RCC 7860 (cell line): ENCODE measurements at places on chromosomes 11 and 22.

DNA sequence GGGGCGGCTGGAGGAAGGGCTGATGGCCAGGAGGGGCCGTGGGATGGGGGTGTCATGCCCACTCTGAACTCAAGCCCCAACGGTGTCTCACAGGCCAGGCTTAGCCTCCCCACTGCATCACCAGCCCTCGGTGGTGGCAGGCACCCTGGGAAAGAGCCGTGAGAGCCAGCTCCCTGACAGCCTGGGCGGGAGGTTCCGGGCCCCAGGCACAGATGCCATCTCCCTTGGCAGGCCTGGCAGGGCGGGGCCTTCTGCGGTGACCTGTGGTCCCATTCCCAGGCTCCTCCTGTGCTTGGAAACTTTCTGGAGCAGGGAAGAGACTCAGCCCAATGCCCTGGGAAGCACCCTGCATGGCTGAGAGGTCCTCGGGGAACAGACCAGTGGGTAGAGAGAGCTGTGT is 4.8 kb downstream of the PHLDA2 start:
- no peak for DNase-seq

DNA sequence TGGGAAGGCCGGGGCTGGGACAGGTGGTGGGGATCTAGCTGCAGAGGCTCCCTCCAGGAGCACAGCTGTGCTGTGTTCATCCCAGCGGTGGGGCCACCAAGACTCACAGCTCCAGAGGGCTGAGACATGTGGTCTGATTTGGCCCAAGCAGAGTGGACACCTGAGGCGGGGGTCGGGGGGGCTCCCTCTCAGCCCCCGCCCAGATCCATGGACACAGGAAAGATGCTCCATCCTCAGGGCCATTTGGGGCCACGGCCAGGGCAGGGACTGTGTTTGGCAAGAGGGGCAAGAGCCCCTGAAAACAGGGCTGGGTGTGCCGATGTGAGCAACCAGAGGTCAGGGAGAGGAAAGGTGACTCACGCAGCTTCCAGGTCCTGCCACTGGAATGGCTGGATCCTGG is 219.4 kb downstream of the BRD1 start:
- DNase-seq = no peak

GRCh38 chr11:128174465-128175291 is 412.7 kb downstream of the ETS1 start:
- peak; percentile 42 for DNase-seq

GRCh38 chr11:48019217-48019584 is 38.8 kb downstream of the PTPRJ start:
- no peak for DNase-seq

DNA sequence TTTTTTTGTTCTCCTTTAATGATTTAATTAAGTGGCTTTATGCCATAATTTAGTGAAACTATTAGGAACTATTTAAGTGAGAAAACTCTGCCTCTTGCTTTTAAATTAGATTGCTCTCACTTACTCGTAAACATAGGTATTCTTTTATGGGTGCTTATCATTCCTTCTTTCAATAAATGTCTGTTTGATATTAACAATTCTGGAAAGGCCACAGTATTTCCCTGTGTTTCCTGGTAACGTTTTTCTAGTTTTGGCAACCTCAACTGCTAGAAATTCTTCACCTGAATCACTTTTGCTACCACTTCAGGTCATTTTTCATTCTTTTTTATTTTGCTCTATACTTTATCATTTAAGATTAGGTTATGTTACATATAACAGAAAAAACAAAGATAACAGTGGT is 19.9 kb upstream of the NCR3LG1 start:
- DNase-seq = no peak

GRCh38 chr11:36605221-36606216 is 7.5 kb upstream of the RAG2 start:
- DNase-seq = no peak

DNA sequence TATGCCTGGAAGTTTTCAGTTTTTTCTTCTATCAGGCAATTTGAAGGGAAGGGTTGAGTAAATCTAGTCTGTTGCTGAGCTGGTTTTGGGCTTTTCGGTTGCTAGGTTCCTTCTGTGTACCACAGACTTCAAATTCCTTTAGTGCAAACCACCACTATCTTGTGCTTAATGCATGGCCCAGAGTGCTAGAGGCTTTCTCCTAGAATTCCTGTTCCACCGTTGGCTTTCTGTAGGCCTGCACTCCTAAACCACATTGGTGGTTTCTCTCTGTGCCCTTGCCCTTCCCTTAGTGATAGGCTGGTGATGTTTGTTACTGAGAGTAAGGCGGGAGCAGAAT is 47.1 kb upstream of the CTSC start:
- peak; percentile 91 for DNase-seq

DNA sequence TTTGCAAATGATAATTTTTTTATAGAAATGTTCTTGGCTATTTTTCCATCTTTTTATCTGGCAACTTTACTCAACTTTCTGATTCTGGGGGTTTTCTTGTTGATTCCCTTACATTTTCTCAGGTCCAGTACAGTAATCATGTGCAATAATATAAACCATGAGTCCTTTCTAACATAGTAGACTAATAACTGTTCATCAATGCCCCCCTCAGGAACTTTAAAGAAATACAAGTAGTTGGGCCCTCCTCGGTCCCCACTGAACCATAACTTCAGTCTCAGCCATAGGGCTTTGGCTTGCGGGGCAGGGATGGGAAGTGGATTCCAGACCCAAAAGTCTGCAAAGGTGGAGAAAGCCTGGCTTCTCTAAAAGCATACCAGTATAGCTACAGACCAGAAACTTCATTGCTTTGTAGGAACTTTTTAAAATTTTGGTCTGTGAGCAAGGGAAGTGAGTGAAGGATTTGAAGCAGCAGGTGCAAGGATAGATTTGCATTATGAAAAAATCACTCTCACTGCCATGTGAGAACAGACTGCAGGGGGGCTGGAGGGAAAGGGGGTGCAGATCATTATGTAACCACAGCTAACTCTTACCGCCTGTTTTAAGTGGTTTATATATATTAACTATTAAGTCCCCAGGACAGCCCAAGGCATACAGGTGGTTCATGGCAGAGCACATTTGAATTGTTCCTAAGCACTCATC is 10.4 kb upstream of the TUB start:
- DNase-seq = no peak

- peak; percentile 91 for DNase-seq
Observed at GRCh38 chr22:43921370-43921769, 2.2 kb upstream of the PNPLA3 start.

GRCh38 chr11:75311858-75312288 is 39.6 kb downstream of the ARRB1 start:
- DNase-seq = no peak

DNA sequence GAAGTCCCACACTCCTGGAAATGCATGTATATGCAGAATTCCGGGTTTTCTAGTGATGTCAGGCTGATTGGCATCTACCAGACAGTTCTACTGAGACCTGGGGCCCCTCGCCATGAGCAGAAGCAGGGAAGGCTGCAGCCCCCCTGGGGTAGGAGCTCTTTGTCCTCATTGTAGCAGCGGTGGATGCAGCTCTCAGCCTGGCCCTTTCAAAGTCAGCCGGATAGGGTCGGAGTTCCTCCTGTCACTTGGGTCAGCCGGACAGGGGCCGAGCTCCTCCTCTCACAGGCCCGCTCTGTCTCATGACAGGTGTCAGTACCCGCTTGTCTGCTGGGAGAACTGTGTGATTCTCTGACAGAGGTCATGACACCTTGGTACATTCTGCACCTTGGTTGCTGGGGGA is 30.0 kb downstream of the MRGPRD start:
- no peak for DNase-seq

DNA sequence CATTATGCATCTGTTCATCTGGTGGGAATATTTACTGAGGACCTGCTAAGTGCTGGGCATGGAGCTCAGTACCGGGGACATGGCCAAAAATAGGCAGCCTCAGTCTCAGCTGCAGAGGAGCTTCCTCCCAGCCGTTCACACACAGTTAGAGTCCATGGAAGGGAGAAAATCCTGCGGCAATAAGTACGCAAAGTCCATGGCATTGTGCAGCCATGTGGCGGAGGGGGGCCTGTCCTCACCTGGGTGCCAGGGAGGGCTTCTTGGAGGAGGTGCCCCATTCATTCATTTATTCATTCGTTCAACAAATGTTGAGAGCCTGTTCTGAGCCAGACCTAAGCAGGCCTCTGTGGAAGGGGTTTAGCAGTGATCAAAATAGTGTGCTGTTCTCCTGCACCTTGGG is 59.3 kb upstream of the ANO1 start:
- no peak for DNase-seq

DNA sequence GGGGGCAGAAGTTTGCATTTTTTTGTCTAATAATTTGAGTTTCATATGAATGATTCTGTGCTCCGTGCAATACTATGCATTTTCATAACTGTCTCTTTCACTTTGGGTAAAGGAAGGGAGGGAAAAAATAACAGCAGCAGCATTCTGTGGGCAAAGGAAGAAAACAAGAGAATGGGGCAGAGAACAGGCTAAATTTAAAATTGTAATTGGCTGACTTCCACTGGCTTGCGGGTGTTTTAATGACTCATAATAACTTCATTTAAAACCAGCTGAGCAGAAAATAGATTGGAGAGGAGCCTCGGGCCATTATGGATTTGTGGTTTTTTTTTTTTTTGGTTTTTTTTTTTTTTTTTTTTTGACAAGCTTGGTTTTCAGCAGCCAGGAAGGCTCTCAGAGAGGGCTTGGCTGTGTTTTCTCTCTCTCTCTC is 107.4 kb downstream of the ZBTB16 start:
- DNase-seq = peak; percentile 8

DNA sequence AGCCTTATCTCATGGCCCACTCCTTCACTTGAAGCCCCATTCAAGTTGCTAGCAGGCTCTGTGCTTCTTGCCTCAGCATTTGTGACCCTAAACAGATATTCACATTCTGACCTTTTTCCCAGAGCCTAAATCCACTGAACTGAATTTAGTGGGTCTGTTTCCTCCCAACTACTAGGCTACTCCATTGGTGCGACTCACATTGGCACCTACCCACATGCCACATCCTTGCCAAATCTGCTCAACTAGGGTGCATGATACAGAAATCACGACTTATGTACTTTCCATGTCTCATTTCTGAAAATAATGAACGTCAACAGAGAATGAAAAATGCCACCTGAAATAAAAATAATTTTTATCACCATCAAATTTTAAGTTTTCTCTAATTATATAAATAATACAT is 8.4 kb upstream of the MMP12 start:
- DNase-seq = no peak

GRCh38 chr11:69229511-69229910 is 64.4 kb upstream of the MYEOV start:
- DNase-seq = no peak

- DNase-seq = no peak
Observed at GRCh38 chr11:44596525-44597276, 31.2 kb downstream of the CD82 start.

DNA sequence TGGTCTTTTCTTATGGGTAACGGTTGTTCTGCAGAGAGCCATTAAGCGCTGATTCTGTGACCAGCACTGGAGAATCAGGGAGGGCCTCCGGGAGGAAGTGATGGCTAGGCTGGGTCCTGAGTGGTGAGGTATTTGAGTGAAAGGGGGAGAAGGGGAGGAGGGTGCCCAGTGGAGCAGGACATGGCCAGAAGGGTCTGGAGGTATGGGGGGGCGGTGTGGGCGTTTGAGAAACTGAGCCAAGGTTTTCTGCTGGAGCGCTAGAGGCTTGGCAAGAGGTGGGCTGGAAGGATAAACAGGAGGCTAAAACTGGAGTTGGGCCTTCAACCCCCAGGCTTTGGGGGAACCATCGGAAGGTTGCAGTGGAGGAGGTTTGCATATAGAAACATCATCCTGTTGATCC is 72.5 kb downstream of the FBLN1 start:
- DNase-seq = no peak

DNA sequence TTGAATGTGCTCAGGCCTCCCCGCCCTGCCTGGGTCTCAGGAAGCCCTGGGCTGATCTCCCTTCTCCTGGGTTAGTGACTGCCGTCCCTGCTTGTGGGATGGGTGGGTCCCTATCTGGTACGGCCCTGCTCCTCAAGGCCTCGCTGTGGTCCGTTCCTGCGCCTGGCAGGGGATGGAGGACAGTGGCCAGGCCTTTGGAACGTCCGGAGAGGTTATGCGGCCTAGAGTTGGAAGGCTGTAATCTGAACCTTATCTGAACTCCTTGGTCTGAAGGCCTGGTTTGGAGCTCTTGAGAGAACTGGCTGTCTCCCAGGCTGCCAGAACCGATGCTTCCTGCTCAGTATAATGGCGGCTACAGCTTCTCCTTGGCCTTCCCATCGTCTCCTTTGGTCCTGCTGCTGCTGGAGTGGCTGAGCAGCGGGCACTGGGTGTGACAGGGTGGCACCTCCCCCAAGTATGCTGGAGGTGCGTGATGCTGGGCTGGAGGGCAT is 72.8 kb downstream of the FLI1 start:
- no peak for DNase-seq

DNA sequence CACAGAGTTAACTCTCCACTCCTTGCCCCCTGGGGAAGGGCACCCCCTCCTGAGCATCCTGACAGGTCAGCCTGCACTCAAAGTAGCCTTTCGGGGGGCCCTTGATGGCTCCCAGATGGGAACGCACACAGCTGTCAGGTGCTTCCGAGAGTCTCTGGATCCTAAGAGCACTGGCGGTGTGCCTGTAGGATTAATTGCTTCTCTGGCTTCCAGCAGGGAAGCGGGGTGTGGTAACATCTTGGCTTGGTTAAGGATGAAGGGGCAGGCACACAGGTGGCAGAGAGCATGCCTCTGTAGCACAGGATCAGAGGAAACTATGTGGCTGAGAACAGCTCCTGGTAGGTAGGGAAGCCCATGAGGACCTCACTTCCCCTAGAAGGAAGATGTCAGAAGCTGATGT is 199.8 kb downstream of the MIAT start:
- DNase-seq = no peak

DNA sequence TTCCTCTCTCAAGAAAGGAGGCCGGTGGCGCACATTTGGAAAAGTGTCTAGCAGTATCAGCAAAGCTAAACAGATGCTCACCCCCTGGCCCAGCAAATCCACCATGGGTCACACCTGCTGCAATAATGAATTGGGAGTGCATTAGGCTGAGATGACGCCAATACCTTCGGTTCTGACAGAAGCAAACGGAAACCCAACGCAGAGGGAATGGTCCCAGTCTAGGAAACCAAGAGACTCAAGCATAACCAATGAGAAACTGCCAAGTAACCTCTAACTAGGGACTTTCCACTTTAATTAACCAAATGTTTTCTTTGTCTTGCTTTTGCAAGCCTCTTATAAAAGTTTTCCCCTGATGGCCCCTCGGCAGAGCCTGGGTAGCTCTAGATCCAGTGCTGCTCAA is 64.2 kb upstream of the SLC22A12 start:
- no peak for DNase-seq

DNA sequence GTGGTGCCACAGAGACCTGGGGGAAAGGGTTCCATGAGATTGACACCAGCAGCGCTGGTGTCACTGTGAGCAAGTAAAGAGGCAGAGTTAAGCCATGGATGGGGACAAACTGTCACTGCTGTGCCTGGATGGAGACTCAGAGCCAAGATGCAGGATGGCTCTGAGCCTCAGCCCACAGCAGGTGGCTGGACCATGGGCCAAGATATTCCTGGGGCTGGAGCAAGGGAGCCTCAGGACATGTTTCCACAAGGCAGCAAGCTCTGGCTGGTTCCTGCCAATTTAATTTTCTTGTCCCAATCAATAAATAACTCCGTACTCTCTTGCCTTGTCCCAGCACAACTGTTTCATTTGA is 23.0 kb downstream of the MYO18B start:
- DNase-seq = no peak
